ENCODE measurements at places on chromosomes 5 and 9.

GRCh38 chr9:127411122-127411521 is 13.1 kb upstream of the ZNF79 start:
- no peak for DNase-seq

DNA sequence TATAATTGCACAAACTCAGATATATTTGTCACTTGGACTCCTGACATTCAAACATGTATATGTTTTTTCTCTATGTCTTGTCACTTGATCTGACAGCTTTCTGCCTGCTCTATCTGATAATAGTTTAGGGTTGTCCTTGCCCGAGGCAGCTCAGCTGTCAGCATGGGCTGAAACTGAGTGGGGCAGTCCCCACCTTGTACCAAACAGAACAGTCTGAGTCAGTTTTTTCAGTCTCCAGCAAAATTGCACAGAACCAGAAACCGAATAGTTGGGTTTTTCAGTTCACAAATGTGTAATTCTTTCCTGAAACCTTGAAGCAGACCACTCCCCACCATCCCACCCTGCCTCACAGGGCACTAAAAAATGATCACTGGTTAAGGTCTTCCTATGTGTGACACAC is 9.5 kb upstream of the HAND1 start:
- DNase-seq, result no peak

- no peak for DNase-seq
Measured at GRCh38 chr5:62593331-62593730, 14.7 kb downstream of the LRRC70 start.

- DNase-seq, result no peak
Measured at GRCh38 chr9:73799446-73799845, 647.8 kb downstream of the ANXA1 start.

DNA sequence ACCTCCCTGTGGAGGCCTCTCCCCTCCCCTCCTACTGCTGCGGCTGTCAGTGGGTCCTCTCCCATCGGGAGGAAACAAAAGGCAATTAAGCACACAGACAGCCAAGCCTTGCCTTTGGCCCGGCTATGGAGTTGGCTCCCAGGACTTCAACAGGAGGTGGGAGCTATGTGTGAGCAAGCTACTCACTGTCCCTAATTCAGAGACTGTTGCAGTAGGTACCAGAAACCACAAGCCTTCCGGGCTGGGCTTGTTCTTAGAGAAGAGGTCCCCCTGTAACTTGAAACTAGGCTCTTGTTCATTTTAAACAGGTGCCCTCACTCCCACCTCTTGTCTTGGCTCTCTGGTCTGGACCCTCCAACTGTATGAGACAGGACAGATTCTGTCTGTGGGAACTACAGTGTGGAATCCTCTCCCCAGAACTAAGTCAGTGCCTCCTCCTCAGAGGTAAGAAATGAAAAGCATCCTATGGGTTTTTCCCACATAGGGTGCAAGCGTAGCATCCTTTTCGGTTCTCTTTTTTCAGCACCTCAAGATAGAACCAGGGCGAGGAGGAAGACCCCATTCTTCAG is 561.1 kb downstream of the EBF1 start:
- no peak for DNase-seq

GRCh38 chr9:35832814-35833213 is 3.8 kb downstream of the TMEM8B start:
- no peak for DNase-seq

Data from left renal pelvis (tissue), 4 donors.